Activated T-helper 17 cell treated with anti-CD3 and anti-CD28 coated beads, Interleukin-2, amount 50 U/mL, for 72 hours (primary cell): ENCODE measurements at places on chromosomes 7 and 10.

GRCh38 chr10:95487994-95488393 is 73.2 kb downstream of the SORBS1 start:
- no peak for ATAC-seq

GRCh38 chr7:29989257-29989995 is at the start of gene SCRN1:
Gene SCRN1, minus strand, starts transcription at chr7:29989801. Its CDS starts 20,734 bp downstream, at chr7:29969067.
- peak; percentile 58 for ATAC-seq

- peak; percentile 95 for ATAC-seq
These were observed 57.4 kb downstream of the CHST15 start for GRCh38 chr10:124035928-124036558.

DNA sequence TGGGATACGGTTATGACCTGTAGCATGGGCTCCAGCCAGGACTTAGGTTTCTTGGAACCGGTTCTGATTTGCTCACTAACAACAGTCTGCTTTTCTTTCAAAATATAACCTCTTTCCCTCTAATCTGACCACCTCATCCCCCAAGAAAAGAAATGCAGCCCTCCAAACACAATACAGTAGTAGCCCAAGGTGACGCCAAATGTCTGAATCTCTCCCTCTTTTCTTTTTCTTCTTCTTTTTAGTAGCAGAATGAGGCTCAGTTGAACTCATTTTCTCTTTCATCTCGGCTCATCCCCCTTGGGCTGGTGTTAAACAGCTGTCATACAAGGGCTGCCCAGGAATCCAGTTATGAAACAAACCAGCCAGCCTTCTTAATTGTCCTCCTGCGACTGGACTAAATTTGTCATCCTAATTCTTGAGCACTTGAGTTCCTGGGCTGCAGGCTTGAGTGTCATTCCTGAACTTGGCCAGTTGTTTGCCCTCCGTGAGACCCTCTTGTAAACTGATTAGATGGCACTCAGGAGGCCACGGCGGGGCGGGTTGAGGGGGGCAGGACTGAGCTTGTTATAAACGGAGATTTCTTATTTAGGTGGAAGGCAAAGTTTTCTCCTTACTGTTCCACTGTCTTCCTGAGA is 94.8 kb downstream of the SORCS3 start:
- ATAC-seq: no peak
